OCI-LY7 (cell line): ENCODE measurements at places on chromosomes 2 and 18. TPM values are rescaled to one million over a fixed set of nuclear protein-coding genes. Genes with fewer than 3 reads are reported as not detected.

DNA sequence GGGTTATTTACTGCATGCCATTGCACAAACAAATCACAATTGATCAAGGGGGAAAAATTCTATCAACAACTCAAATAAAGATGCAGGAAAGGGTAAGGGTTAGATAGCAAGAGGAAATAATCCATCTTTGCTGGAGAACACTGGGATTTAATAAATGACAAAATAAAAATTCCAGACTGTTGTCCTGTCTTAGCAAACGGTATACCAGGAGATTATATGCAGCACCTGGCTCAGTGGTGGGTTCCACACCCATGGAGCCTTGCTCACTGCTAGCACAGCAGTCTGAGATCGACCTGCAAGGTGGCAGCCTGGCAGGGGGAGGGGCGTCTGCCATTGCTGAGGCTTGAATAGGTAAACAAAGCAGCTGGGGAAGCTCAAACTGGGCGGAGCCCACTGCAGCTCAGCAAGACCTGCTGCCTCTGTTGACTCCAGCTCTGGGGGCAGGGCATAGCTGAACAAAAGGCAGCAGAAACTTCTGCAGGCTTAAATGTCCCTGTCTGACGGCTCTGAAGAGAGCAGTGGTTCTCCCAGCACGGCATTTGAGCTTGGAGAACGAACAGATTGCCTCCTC lies 296.5 kb upstream of the THSD7B start:
- DNase-seq, result peak; percentile 8

- DNase-seq, result no peak
Observed at GRCh38 chr2:42045352-42045751, 2.5 kb upstream of the PKDCC start.

DNA sequence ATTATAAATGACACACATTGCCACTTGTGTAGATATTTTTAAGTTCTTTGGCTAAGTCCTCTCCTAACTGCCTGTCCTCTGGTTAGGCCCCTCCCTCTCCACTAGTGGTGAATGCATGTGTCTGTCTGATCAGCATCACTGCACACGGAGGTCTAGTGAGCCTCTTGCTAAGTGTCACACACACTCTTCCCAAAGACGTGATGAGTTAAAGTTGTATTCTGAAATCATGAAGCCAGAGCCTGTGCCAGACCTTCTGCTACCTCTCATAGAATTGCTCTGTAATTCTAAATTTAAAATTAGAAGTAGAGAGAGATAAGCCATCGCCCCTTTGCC lies 41.3 kb downstream of the RALB start:
- peak; percentile 30 for DNase-seq

DNA sequence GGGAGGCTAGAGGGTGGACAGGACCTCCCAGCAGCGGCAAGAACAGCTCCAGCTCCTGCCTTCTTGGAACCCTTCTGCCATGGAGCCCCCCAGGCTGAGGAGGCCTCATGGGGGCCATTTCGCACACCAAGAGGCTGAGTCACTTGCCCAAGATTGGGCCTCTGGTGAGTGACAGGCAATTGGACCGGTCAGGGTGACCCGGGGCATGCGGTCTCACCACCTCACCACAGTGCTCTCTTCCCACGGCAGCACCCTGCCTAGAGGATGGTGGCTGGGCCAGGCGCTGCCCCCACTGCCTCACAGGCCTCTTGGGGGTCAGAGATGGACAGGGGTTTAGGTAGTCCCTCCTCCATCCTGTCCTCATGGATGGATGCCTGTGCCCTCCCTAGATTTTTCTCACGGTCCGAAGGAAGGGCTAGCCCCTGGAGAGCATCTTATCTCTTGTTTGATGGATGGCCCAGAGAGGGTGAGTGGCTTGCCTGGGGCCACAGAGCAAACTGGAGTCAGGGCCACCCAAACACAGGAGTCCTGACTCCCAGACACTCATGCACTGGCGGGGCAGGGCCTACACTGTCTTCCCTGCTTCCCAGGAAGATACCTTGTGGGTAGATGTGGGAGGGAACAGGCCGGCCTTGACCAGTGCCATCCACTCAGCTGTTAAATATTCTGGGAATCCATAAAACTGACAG lies 119.2 kb downstream of the INHBB start:
- DNase-seq, result no peak

DNA sequence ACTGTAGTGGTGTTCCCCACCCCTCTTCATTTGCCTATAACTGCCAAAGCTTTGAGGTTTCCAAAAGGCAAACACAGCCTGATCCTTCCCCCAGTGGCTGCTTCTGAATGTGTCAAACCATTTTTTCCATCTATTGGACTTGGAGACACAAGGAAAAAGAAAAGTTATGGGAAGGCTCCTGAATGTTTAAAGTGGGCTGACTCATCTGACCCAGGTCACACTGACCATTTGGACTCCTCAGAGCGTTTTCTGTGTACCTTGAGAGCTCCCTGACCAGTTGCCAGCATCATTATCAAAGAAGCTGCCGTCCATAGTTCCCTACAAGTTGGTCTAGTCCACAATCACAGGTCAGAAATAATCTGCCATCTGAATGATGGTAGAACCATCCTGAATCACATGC lies 123.4 kb upstream of the COL3A1 start:
- no peak for DNase-seq

DNA sequence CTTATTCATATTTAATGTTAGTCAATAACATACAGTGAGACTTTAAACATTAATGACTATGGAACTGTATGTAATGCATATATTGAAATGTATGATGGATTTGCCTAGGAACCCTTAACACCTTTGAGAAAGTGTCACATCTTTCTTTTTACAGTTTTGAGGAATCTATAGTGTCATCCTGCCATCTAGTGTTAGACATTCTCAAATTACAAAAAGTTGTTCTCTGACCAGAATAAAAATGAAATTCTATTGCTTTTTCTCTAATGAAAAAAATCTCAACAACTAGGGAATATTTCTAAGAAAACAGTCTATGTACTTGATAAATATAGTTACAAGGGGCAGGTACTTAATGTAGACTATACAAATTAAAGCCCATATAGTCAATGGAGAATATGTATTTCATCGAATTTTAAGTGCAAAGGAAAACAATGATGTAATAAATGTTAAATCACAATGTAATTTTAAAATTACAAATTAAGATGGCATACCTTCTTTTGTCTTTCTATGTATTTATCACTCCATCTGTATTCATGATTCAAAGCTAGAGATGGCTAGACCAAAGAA lies 5.1 kb upstream of the CALCRL start:
- no peak for DNase-seq

DNA sequence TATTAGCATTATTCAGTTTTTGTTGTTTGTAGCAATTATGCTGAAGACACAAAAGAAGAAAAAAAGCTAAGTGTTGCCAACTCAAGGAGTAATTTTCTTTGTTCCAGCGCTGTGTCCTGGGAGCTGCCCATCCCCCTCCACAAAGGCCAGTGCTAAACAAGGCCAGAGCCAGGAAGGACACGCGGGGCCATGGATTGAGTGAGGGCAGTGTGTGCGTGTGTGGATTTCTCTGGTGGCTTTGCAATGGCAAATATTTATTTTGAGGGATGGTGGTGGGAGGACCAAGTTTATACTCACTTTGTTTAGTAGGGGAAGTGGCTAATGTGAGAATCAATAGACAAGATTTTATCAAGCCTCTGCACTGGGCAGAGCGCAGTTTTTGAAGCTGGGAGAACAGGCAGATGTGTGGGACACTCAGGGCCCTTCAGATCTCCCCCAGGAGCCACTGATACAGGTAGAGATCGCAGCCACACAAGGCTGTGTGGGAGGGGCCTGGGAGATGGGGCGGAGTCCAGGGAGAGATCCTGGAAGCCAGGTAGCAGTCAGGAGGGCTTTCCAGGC lies 11.4 kb downstream of the AGAP1 start:
- DNase-seq, result no peak

Gene RASGRP3
- 8.7 and 11.2 TPM in 2 replicates for total RNA-seq

Gene CFC1B
- total RNA-seq, result not detected in 2 replicates

Gene ZC3H8
- 22.8 and 23.8 TPM in 2 replicates for total RNA-seq
